ENCODE measurements at places on chromosomes 5 and 9.

DNA sequence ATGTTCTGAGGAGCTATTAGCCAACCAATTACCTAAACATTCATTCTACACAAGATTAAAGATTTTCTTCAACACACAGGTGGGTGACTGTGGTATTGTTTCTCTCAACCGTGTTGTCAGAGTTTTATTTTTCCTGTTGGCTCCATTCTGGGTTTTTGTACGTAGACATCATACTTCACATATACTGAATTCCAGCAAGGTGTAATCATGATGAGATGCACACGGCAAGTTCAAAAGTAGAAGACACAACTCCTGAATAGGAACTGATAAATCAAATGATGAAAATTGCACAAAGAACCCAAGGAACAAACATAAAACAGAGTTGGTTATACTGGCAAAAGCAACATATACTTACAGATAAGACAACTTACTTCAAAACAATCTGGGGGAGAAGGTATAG lies 40.2 kb upstream of the RANBP6 start:
- no peak for DNase-seq

- no peak for DNase-seq
Observed at GRCh38 chr9:84694248-84694647, 24.7 kb downstream of the NTRK2 start.

DNA sequence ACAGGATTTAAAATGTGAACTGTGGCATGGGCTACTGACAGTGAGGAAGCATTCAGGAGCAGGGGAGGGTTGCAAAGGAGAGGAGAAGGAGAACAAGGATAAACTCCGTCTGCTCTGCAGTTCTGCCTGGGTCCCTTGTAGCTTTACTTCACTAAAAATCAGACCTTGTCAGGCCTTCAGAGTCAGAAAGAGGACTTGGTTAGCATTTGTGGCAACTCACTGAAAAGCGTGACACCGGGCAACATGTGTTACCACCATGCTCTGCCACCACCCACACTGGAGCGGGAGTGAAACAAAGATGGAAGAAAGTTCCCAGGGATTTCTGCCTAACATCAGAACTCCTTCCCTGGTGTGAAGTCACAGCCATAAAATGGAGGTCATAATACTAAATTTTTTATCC lies 19.3 kb downstream of the FYB1 start:
- DNase-seq = no peak

GRCh38 chr9:77752554-77752953 lies 104.4 kb upstream of the GNA14 start:
- peak; percentile 87 for DNase-seq

- DNase-seq = no peak
Observed at GRCh38 chr9:90502134-90502533, 140.5 kb downstream of the DIRAS2 start.

GRCh38 chr5:44919560-44919959 lies 110.8 kb downstream of the MRPS30 start:
- no peak for DNase-seq

DNA sequence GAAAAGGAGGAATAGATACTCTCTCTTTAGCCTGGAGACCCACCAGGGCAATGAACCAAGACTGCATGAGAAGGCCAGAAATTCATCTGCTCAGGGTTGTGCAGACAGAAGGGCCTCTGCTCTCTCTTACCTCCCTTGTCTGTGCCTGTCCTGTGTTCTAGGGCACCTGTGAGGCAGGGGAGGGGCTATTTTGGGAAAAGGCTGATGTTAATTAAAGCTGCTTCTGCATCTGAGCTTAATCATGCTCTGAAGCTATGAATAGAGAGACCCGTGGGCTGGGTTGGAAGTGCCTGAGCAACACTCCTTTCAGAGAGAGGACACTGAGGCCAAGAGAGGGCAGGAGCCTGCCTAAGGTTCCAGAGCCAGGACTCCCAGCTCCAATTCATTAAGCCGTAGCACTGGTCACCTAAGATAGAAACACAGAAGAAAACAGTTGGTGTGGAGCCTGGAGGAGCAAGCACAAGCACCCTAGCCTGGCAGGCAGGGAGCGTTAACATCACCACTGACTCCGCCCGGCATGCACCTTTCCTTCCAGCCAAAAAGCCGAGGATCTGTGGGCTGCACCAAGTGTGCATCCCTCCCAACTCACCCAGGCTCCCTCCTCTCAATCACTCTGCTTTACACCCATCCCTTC lies 31.4 kb upstream of the STING1 start:
- DNase-seq = no peak

DNA sequence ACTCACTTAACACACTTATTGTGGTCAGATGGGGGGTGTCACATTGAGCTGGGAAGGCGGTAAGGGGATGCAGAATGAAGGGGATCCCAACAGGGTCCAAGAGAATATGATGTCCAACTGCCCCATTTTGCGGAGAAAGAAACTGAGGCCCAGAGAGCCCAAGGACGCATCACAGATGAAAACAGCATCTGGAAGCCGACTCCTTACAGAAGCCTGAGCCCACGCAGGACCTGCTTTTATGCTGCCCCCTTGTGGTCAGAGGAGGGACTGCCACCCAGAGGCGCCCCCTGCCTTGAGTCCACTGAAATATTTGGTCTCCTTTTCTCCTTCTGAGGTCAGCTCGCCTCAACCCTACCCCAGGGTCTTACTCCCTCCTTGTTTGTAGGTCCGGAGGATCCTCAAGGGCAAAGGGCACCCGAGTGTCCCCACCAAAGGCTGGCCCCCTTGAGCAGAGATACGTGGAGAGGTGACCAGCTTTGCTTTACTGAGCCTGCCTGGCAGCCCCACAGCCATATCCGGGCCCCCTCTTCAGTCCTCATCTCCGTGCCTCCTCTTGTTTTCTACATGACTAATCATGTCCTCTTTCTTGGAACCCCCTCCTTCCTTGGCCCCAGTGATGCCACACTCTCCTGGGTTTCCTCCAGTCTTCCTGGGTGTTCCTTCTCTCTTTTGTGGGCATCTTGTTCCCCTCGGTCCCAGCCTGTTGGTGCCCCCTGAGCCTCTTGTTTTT lies 30.0 kb upstream of the TTLL11 start:
- DNase-seq = peak; percentile 45

DNA sequence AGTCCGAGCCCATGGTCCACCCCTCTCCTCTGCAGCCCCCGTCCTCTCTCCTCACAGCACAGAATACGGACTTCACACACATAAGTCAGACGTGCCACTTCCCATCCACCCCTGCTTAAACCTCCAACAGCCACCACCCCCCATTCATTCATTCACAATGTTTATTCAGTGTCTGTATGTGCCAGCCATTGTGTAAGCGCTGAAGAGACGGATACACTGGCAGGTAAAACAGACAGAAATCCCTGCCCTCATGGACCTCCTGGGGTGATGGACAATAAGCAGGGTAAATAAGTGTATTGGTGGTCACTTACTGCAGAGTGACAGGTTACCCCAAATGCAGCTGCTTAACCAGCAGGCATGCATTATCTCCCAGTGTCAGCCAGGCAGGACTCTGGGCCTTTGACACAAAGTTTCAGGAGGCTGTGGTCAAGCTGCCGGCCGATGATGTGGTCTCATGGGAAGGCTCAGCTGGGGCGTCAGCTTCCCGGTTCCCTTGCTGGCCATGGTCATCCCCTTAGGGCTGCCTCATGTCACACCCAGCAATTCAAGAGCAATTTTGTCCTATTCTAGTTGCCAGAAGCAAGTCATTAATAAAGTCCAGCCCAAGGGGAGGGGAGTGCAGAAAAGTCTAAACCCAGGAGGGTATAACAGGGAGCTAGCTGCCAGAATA lies 1.8 kb upstream of the PAXX start:
- no peak for DNase-seq

Measured in GM04504 (cell line).